Non-pigmented ciliary epithelial cell (primary cell): ENCODE measurements at places on chromosomes 5 and 9.

DNA sequence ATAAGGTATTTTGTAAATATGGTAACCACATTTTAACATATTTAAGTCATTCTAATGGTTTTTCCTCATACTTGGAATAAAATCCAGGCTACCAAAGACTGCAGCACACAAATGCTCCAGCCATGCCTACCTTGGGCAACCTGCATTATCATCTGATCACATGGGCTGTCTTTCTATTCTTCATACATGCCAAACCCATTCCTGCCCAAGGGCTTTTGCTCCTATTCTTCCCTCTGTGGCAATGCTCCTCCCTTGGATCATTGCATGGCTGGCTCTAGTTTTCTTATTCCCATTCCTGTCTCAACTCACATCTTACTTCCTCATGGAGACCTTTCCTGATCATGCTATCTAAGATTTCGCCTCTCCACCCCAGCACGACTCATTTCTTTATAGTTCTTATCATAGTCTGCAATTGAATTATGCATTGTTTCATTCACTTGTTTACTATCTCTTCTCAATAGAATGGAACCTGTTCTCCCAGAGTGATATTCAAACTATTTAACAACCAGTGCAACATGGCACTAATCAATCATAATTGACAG lies 54.9 kb upstream of the C5orf46 start:
- DNase-seq = no peak

DNA sequence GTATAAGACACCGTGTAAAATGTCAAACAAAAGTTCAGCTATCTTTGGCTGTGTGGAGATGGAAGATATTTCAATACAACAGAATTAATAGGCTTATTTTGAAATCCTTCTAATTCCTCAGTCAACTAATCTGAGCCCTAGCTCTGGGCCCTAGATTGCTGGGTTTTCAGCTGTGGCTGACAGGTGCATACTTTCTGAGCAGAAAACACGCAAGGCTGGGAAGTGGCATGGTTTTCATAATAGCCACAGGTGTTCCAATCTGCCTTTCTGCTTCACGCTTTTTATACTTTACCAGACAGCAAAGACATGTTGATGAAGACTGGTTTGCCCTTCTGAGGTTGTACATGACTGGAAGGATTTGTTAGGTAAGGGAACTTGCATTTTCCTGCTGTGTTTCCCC lies 20.7 kb upstream of the XPA start:
- no peak for DNase-seq

DNA sequence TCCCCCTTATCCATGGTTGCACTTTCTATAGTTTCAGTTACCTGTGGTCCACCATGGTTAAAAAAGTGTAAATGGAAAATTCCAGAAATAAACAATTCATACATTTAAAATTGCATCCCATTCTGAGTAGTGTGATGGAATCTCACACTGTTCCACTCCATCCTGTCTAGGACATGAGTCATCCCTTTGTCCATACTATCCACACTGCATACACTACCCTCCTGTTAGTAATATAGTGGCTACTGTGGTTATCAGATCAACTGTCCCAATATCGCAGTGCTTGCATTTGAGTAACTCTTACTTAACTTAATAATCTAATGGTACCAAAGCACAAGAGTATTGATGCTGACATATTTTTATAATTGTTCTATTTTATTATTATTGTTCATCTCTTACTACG lies 100.7 kb downstream of the RAB3C start:
- DNase-seq = no peak

GRCh38 chr9:106929471-106930177 lies 66.7 kb downstream of the ZNF462 start:
- DNase-seq = no peak

- DNase-seq = peak; percentile 69
Observed at GRCh38 chr5:100505984-100506670, 29.0 kb upstream of the FAM174A start.

DNA sequence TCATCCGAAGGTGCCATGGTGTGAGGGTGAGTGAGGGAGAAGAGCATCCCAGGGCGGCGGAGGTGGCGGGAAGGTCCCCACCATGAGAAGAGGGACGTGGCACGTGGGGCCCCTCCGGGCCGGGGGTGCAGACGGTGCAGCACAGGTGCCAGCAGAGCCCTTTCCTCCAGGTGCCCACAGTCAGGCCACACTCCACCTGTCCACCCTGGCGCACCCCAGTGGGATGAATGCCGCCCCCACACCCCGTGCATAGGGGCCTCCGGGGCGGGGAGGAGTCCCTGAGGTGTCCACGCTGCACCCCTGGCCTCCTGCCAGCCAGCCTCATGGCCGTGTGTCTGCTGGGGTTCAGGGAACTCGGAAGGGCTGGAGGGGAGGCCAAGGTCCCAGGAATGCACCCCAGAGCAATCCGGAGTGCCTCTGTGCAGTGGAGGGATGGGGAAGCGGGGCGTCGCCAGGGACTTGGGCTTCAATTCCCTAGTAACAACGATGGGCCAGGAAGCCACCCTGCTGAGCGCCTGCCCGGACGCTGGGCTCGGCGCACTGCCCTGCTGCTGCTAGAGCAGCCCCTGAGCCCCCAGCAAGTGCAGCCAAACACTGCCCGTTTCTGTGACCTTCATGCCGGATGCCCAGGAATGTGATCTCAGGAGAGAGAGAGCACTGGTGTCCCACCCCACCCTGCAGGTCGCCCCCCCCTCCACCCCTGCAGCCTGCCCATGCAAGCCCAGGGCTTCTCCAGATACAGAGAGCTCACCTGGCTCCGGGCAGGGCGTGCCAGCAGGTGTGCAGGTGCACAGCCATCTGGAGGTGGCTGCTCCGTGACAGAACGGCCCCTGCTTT lies 8.8 kb upstream of the NACC2 start:
- DNase-seq = no peak

GRCh38 chr9:72623156-72623555 lies 101.7 kb downstream of the TMC1 start:
- DNase-seq = no peak
